ENCODE measurements at places on chromosomes 11 and 22. TPM values are rescaled to one million over a fixed set of nuclear protein-coding genes. Genes with fewer than 3 reads are reported as not detected.
A peak's percentile ranks its signal among the peaks of the same experiment; 100 is the strongest.

OR52K2 gene
- total RNA-seq = not detected

NLRP10 gene
- 14.1 TPM for total RNA-seq

GRCh38 chr11:113201054-113201818 lies 113.1 kb upstream of the TTC12 start:
- no peak for DNase-seq

GRCh38 chr11:9808943-9809342 lies 145.1 kb downstream of the SWAP70 start:
- no peak for DNase-seq

DNA sequence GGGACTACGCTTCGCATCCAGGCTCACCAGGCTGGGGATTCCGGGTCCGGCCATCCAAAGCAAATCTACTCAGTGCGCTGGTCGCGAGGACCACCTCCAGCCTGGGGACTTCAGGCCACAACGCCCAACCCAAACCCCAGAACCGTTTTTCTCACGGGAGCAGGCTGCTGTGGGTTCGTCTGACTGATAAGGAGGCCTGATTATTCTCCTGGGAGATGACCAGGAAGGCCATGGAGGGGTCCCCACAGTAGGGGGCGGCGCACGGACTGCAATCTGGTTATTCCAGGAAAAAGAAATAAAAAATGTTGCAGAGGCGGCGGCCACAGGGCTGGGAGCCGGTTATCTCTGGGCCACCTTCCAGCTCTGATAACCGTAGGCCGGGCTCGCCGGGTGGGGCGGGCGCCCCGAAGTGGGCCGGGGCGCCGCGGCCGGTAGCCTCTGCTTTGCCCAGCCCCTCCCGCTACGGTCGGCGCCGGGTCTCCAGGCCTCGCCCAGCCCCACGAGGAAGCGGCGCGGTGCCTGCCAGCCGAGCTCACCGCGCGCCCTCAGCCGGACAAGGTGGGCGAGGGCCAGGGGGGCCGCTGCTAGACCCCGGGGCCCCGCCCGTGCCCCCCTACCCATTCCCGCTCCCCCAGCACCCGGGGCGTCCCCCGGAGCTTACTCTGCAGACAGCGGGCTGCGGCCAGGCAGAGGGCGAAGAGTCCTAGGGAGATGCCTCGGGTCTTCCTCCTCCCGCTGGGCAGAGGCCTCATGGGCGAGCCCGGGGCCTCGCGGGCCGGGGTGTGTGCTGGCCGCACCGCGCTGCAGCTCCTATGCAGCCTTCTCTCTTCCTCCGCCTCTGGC lies 446 bp downstream of the VSTM5 start:
- DNase-seq = peak; percentile 91

DNA sequence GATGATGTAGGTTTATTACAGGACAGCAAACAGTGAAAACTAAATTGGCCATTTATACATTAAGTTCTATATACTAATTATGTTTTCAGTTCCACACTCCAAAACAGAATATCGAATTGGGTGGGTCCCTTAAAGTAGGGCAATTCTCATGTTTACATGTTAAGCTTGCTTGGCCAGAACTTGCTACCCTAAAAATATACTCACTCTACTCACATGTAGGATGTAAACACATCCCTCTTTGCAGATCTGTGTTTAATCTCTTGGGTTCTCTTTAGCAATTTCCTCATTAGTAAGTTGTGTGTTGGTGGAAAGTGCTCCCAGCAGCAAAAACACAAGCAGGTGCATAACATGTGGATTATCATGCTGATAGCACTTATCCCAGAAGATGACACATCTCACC lies 22.6 kb upstream of the DDX6 start:
- no peak for DNase-seq

GRCh38 chr11:68002575-68002937 lies 1.3 kb downstream of the UNC93B1 start:
- peak; percentile 45 for DNase-seq

GRCh38 chr11:118342503-118343161 lies at the start of gene CD3D:
Gene CD3D, minus strand, starts transcription at chr11:118342705. Its CDS starts 98 bp downstream, at chr11:118342607.
- peak; percentile 38 for DNase-seq

- DNase-seq = no peak
These were observed 11.9 kb downstream of the OTOG start for GRCh38 chr11:17558916-17559315.

MPPED2 gene
- 1.2 TPM for total RNA-seq

All from osteoblast (primary cell).